Activated CD4-positive, alpha-beta T cell treated with anti-CD3 and anti-CD28 coated beads, Interleukin-2, amount 10 ng/mL, durations not matched to agents 7 days and 5 days (primary cell): ENCODE measurements at places on chromosomes 1 and 21.

- peak; percentile 66 for DNase-seq
Measured at GRCh38 chr1:24186993-24187790, at the start of gene IFNLR1. Gene IFNLR1, minus strand, starts transcription at chr1:24187289. Its CDS starts 41 bp downstream, at chr1:24187248.

DNA sequence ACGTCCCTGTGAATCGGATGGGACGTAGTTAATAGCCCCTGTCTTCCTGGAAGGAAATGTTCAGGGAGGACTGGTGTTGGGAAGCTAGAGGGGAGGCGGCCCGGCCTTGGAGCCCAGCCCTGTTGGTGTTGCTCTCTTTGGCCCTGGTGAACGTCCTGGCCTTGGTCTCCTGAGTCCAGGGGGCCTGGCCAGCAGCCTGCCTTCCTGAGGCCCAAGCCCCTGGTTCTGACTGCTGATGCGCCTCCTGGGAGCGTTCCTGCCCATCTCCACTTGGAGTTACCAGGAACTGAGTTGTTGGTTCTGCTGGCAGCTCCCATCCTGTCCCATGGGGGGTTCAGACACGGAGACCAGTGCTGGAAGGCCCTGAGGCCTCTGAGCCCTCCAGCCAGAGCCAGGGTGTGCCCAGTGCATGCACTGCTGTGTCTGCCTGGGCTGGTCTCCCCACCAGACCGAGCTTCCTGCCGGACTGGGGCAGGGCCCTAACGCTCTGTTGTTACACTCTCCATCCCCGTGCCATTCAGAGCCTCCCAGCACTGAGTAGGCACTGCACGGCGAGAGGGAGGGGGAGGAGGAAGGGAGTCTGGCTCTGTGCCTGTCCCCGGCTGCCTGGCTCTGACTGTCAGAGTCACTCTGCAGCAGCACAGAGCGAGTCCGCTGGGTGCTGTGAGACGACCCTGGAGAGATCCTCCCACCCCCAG is 382.5 kb upstream of the VAMP3 start:
- peak; percentile 4 for DNase-seq

DNA sequence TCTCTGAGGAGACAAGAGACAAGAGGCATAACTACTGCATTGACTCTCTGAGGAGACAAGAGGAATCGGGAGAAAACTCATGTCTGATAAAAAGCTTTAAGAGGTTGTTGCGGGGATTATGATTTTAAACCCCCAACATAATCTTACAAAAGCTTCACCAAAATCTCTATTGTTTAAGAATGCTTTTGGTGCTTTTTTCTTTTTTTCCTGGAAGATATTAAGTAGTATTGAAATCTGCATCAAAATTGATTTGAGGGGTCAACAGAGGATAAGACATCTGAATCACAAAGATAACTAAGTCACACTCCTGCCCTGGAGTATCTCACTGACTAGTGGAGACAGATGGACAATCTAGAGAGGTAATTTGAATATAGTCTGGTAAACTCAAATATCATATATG is 115.6 kb upstream of the MROH9 start:
- no peak for DNase-seq

DNA sequence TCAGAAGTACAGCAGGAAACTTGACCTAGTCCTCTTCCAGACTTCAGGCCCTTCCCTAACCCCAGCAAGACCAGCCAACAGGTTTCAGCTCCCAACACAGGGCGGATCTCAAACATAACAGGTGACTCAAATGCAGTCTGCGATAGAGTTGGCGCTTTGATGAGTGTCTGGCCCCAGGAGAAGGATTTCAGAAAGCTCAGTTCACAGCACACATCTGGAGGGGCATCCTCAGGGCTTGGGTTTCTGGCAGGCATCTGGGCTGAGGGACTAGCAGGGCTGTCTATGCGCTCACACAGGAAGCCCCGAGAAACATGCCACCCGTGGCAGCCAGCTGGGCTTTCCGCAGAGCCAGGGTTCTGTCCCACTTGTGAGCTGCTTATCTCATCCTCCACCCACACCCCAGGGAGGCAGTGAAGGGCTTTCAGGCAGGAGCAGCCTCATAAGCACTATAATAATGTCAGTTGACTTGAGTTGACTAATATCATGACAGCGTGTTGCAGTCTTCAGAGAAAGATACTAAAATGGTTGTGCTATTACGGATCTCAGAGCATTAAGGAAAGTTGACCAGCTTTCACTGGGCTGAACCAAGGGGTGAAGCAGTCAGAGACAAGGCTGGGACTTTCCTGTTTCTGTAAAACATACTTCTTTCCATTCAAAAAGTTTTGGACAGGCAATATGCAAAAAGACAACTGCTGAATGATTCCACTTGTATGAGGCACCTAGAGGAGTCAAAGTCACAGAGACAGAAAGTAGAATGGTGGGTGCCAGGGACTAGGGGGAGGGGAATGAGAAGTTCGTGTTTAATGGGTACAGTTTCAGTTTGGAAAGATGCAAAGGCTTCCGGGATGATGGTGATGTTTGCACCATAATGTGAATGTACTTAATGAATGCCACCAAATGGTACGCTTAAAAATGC is 233.0 kb upstream of the IRF2BP2 start:
- peak; percentile 59 for DNase-seq

DNA sequence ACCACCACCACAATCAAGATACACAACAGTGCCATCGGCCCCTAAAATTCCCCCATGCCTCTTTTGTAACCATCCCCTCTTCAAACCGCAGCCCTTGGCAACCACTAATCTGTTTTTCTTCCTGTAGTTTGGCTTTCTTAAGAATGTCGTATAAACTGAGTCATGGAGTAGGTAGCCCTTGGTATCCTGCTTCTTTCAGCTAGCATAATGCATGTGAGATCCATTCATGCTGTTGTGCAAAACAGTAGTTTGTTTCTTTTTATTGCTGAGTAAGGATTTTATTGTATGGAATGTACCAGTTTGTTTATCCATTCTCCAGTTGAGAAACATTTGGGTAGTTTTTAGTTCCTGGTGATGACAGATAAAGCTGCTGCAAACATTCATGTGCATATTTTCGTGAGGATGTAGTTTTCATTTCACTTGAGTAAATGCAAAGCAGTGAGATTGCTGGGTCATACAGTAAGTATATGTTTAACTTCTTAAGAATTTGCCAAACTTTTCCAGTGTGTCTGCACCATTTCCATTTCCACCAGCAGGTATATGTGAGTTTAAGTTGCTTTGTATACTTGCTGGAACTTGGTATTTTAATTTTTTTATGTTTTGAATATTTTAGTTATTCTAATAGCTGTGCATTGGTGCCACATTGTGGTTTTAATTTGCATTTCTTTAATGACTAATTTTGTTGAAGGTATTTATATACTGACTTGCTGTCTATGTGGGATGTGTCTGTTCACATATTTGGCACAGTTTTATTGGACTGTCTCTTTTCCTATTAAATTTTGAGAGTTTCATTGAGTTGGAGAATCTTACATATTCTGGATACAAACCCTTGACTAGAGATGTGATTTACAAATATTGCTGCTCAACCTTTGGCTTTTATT is 148.4 kb upstream of the MAP1LC3C start:
- DNase-seq: no peak

- peak; percentile 53 for DNase-seq
Measured at GRCh38 chr1:68116643-68117235, 66.3 kb upstream of the DIRAS3 start.

DNA sequence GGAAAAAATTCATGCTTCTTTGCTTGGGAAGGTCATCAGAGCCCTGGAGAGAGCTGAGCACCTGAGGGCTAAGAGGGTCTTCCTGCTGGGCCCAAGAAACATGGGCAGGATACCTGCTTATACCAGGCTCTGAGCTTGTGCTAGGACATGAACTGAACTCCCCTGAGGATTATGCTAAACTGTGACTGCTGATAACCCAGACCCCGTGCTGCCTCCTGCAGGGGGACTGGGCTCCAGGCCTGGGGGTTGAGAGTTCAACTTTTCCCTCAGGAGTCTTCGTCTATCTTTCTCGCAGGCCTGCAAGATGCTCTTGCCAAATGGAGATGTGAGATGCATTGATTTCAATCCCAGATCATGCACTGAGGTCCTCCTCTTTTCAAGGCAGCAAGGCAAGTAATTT is 368.5 kb downstream of the HHAT start:
- DNase-seq: no peak

GRCh38 chr1:75328691-75329090 is 194.5 kb downstream of the LHX8 start:
- DNase-seq: no peak

DNA sequence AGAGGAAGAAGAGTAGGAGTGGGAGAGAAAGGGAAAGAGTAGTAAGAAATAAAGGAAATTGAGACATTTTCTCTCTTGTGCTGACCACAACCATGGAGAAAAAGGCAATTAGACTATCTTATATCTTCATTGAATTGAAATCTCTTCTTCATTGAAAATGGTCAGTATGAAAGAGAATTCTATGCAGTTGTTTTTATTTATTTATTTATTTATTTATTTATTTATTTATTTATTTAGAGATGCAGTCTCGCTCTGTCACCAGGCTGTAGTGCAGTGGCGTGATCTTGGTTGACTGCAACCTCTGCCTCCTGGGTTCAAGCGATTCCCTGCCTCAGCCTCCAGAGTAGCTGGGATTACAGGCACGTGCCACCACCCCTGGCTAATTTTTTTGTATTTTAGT is 447.1 kb downstream of the PTPRC start:
- DNase-seq: no peak

DNA sequence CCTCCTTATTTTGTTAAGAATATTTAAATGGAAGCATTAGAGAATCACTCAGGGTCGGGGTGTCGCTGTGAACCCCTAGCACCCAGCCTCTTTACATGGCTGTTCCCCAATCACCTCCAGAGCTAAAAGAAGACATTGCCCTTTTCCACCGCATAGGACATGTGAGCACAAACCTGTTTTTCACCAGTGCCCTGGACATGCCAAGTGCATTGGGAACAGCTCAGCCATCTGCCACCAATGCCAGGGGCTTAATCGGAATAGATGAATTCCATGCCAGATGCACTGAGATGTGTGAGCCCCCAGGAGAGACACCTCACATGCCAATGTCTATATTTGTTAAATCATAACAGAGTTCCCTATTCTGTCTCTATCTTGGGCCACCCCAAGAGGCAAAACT is 33.3 kb downstream of the EIF2D start:
- DNase-seq: no peak

DNA sequence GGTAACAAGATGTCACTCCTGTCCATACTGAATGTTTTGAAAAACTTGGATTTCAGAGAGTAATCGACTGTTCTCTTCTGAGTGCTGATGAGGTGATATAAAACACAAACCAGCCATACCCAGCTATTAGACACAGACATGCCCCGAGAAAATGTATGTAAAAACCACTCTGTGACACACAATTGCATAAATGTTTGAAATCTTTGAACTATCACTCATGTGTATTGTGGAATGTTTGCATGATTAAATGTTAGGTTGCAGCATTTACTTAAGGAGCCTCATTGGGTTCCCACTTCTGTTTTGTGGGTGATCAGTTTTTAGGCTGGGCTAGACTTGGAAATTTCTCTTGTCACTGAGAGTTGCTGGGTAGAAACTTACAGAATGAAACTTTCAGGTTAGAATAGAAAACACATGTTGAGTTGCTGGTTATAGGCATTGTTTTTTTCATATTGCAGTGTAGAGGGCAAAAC is 270.4 kb upstream of the B3GALT2 start:
- no peak for DNase-seq

DNA sequence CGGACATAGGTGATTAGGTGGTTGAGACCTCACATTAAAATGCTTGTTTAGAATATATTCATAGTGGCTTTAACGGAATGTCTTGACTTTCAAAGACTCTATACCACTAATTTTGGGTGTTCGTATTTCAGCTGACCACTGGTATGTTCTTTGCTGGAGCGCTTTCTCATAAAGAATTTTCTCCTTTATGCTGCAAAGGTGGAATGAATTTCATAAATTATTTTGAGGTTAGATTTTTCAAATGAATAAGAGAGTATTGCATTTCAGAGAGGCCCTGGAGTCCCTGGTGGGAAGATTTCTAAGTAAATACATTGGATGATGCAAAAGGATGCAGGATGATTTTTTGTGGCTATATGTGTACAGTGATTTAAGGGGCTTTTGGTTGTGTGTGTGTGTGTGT is 55.8 kb downstream of the HUNK start:
- DNase-seq: no peak

DNA sequence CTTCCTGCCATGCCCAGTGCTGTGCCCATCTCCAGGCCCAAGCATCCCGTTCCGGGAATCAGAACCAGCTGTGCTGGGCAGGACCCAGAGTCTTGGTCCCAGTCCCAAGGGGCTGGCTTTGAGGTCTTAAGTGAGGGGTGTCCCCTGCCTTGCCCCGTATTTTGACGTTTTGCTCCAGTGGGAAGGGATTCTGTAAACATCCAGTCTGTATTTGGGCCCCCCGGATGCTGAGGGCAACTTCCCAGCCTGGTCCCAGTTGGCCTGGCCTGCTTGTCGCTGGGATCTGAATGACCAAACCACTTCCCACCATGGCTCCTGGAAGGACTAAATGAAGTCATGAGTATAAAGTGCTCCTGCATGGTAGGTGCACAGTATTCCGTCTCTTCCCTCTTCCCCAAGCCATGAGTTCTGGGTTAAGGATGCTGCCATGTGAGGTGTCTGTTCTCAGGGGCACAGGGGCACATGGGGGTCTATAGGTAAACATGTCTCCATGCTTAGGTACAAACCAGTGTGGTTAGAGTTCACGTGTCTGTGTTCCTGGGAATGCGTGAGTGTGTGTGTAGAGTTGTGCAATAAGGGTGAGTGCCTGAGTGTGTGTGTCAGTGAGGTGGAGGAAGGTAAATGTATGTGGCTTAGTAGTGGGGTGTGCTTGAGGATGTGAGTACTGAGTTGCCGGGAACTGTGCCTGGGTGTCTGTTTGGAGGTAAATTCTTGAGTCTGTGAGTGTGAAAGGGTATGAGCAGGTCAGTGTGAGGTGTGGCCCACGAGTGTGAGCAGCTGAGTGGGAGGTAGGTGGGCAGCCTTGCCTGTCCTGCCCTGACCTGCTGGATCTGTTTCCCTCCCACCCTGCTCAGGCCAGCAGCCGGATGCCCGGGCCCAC is 1.5 kb downstream of the B4GALT2 start:
- no peak for DNase-seq

- no peak for DNase-seq
Measured at GRCh38 chr1:154459080-154459479, 42.9 kb upstream of the TDRD10 start.

GRCh38 chr1:53366901-53367502 is 39.1 kb upstream of the LRP8 start:
- no peak for DNase-seq

DNA sequence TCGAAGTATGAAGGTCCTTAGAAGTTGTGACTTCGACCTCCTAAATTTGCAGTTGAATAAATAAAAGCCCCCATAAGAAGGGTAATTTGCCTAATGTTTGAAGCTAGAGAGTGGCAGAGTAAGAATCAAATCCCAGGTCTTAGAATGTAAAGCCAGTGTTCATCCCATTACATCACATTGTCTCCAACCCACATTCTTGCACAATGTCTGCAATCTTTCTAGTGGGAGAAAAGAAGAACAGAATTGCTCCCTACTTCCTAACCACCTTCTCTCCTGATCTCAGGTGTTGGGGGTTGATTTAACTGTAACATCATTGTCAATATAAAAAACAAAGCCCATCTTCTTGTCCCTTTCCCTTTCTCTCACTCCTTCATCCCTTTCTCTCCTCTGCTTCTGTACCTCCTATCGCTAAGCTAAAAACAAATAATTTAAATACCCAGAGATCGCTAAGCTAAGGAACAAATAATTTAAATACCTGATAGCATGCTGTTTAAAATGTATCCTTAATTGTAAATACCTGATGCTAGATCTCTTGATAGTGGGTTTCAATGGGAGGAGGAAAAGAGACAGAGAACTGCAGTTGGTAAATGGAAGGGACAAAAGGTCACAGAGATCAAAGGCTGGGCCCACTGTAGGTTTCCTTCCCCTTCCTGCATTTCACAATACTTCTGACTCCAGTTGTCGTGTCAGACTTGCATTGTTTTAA is 32.1 kb upstream of the CCDC190 start:
- no peak for DNase-seq
